Dermis blood vessel endothelial cell (primary cell): ENCODE measurements at places on chromosomes 16 and 17. TPM values are rescaled to one million over a fixed set of nuclear protein-coding genes. Genes with fewer than 3 reads are reported as not detected.

KIF2B gene
- total RNA-seq, result not detected in 2 replicates

DNAJA2 gene
- total RNA-seq, result 82.6 and 92.1 TPM in 2 replicates

KRTAP3-2 gene
- not detected in 2 replicates for total RNA-seq

TAC4 gene
- not detected in 2 replicates for total RNA-seq

ZPBP2 gene
- not detected in 2 replicates for total RNA-seq

GJD3 gene
- 3.7 and 4.3 TPM in 2 replicates for total RNA-seq

TNFSF13 gene
- 0.88 and 1.2 TPM in 2 replicates for total RNA-seq

KRT15 gene
- 0.51 TPM in 2 replicates for total RNA-seq

DNAI2 gene
- total RNA-seq, result not detected in 2 replicates

EIF5A gene
- 416 and 525 TPM in 2 replicates for total RNA-seq

DNAH9 gene
- total RNA-seq, result not detected in 2 replicates

OR1F1 gene
- total RNA-seq, result not detected in 2 replicates

BCO1 gene
- total RNA-seq, result not detected in 2 replicates
